ENCODE measurements at places on chromosomes 11 and 22. TPM values are rescaled to one million over a fixed set of nuclear protein-coding genes. Genes with fewer than 3 reads are reported as not detected.

GRCh38 chr11:19525276-19525675 lies 187.4 kb upstream of the NAV2 start:
- no peak for DNase-seq

- no peak for DNase-seq
Observed at GRCh38 chr11:117832511-117832910, 8.0 kb upstream of the FXYD2 start.

The RIMBP3B gene
- 0.16 TPM for total RNA-seq

- peak; percentile 5 for DNase-seq
Observed at GRCh38 chr11:69359735-69360480, 66.0 kb downstream of the MYEOV start.

GRCh38 chr11:17653611-17654010 lies 65.8 kb upstream of the MYOD1 start:
- no peak for DNase-seq

- DNase-seq, result no peak
Observed at GRCh38 chr11:35236667-35237003, 97.7 kb downstream of the CD44 start.

The OR4A16 gene
- not detected for total RNA-seq
